ENCODE measurements at places on chromosomes 3 and 15.

DNA sequence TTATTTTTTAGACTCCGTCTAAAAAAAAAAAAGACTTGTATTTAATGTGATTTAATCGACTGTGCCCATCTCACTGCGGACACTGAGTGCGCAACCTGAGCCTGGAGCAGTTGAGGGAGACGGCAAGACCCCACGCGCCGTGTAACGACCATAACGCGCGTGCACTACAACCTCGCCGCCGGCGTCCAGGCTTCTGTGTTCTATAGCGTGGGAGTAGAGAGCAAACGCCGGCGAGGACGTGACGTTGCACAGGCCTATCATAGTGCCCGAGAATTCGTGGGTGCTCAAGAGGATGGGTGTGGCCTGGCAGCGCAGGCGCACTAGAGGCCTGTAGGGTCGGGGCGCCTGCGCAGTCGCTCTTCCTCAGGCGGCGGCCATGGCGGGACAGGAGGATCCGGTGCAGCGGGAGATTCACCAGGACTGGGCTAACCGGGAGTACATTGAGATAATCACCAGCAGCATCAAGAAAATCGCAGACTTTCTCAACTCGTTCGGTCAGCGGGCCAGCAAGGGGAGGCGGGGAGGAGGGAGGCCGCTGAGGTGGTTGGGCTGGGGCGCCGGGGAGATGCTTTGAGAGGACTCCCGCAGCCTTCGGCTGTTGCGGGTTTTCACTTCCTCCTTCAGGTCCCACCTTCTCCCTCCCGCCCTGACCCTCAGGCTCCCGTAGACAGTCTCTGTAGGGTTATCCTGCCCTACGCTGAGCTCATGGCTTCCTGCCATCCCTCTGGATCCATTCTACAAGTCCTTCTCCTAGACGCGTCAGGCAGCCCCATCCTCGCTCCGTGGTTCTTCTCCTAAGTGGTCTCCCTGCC lies at the start of gene BRK1:
Gene BRK1 (plus strand): TSS at position 350 of the 812 bp plus-strand sequence. CDS start 27 bp downstream, at position 377.
- peak; percentile 88 for DNase-seq

DNA sequence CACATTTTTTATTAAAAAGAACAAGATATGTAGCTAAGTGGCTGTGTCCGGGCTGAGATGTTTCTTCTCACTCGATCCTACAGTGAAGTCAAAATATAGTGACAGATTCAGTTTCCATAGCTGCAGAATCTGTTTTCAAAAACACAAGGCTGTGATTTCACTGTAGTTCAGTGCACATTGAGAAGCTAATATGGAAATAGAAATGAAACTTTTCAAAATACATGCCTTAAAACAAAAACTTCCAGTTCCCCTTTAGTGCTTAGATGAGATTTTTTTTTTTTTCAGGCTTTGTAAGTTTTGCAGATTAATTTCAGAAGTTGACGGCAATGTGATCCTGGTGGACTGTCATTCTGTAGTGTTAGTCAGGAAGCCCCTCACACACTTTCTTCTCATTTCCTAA lies 23.8 kb upstream of the TRAK1 start:
- no peak for DNase-seq

GRCh38 chr15:70100474-70101341 lies 3.0 kb upstream of the TLE3 start:
- DNase-seq, result peak; percentile 28

DNA sequence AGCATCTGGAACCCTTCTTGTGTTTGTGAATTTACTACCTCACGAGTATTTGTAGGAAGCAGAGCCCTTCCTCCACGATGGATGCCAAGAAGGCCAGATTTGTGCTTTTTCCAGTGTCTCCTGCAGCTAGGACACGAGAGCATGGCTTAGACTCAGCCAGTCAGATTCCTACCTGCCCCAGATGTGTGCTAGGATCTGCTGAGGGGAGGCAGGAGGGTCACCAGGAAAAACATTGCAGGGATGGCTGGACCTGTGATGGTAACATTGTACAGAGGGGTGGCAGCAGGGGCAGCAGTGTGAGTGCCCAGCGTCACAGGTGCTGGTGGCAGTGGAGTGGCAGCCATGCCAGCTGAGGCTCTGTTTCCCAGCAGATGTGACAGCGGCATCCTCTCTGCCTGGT lies 285.3 kb downstream of the FAM43A start:
- no peak for DNase-seq

- no peak for DNase-seq
Measured at GRCh38 chr3:180383332-180384020, 218.5 kb upstream of the TTC14 start.

- DNase-seq, result no peak
Measured at GRCh38 chr3:176293276-176293675, 904.0 kb downstream of the TBL1XR1 start.

Measured in activated CD4-positive, CD25-positive, alpha-beta regulatory T cell treated with anti-CD3 and anti-CD28 coated beads, Interleukin-2, amount 50 U/mL, for 16 hours (primary cell).